Stimulated activated CD8-positive, alpha-beta memory T cell treated with anti-CD3 and anti-CD28 coated beads, Interleukin-12 subunit alpha, Interleukin-12 subunit beta, amount 100 ng/mL, for 4 hours (primary cell): ENCODE measurements at places on chromosomes 1 and 21.

DNA sequence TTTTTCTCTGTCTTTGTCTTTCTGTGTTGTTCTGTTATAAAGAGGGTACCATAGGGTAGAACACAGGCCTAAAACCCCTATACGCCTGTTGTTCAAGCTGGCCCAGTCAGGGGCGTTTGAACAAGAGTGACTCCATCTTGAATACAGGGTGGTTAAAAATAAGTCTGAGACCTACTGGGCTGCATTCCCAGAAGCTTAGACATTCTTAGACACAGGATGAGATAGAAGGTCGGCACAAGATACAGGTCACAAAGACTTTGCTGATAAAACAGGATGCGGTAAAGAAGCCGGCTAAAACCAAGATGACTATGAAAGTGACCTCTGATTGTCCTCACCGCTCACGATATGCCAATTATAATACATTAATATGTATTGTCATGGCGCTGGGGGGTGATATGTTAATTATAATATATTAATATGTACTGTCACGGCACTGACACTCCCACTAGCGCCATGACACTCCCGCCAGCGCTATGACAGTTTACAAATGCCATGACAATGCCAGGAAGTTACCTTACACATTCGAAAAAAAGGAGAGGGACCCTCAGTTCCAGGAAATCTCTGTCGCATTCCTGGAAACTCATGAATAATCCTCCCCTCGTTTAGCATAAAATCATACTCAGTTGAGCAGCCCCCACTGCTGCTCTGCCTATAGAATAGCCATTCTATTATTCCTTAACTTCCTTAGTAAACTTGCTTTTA lies 58.5 kb upstream of the KLHDC7A start:
- no peak for DNase-seq

- no peak for DNase-seq
Observed at GRCh38 chr1:178632653-178633052, 92.4 kb upstream of the RALGPS2 start.

DNA sequence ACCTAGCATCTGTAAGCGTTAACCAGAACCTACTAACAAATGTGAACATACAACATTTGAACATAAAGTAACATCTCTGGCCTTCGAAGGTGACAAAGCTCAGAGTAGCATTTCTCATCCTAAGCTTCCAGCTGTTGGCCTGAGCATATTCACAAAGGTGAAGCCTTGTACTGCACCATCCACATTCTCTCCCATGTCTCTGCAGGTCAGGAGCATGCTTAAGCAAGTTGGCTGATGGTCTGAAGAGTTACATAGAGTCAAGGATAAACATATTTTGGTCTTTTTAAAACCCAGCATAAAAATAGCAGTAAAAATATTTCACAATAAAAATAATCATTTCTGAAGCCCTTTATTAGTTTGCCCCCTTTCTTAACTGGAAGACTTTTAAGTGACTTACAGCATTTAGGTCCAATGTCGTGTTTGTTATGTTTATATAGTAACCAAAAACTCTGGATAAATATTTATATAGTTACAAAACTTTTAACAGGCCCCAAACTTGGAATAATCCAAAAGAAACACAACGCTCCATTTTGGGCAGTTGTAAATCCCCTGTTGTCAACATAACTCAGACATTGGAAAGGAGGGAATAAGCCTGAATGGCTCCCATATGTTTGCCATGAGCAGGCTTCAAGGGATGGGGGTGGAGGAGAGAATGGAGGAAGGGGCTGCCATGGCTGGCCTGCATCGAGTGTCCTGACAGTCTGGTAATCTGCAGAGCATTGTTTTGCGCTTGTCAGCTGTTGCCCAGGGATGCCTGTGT lies 42.8 kb upstream of the ENAH start:
- DNase-seq: no peak

- DNase-seq: no peak
Observed at GRCh38 chr1:168636200-168636599, 59.8 kb downstream of the XCL1 start.

- no peak for DNase-seq
Observed at GRCh38 chr21:19433623-19434022, 1030.0 kb upstream of the TMPRSS15 start.

DNA sequence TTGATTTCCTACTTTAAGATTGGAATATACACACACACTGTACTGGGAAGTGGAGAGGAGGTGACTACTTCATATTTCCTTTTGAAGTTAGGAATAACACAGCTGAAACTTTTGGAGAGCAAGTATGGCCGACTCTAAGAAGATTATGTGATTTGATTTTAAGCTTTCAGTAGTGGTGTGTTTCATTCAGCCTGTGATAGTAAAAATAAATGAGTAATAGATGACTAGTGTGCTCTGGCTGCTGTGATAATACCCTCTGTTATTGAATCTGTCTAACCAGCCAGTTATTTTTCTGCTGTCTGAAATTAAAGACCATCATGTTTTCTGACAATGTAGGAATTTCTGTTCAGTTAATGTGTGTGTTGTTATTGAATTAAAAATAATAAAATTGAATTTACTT lies 48.3 kb downstream of the CTTNBP2NL start:
- DNase-seq: no peak
